ACHN (cell line): ENCODE measurements at places on chromosomes 12 and 14.

DNA sequence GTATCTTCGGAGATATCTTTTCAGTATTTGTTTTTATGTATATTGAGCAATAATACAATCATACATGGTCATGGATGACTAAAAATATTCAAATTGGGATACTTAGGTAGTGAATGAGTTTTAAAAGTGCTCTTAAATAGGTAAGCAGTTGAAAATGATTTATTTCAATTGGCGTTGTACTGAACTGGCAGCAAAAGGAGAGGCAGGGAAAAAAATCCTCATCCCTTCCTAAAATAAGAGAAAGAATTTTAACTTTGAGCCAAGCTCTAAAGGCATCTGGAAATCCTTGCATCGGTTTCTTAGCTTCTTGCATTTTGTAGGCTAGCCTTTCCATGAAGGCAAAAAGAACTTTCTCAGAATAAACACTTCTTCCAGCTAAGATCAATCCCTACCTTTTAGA, 125.2 kb downstream of the MGST1 start:
- DNase-seq: no peak

DNA sequence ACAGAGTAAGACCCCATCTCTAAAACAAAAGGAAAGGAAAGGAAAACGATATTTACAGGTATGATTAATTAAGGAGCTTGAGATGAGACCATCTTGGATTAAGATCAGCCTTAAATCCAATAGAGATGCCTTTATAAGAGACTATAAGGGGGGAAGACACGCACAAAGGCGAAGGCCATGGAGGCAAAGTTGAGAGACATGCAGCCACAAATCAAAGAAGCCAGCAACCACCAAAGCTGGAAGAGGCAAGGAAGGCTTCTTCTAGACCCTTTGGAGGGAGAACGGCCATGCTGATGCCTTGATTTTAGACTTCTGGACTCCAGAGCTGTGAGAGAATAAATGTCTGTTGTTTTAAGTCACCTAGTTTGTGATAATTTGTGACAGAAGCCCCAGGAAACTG, 39.6 kb upstream of the MED13L start:
- no peak for DNase-seq

DNA sequence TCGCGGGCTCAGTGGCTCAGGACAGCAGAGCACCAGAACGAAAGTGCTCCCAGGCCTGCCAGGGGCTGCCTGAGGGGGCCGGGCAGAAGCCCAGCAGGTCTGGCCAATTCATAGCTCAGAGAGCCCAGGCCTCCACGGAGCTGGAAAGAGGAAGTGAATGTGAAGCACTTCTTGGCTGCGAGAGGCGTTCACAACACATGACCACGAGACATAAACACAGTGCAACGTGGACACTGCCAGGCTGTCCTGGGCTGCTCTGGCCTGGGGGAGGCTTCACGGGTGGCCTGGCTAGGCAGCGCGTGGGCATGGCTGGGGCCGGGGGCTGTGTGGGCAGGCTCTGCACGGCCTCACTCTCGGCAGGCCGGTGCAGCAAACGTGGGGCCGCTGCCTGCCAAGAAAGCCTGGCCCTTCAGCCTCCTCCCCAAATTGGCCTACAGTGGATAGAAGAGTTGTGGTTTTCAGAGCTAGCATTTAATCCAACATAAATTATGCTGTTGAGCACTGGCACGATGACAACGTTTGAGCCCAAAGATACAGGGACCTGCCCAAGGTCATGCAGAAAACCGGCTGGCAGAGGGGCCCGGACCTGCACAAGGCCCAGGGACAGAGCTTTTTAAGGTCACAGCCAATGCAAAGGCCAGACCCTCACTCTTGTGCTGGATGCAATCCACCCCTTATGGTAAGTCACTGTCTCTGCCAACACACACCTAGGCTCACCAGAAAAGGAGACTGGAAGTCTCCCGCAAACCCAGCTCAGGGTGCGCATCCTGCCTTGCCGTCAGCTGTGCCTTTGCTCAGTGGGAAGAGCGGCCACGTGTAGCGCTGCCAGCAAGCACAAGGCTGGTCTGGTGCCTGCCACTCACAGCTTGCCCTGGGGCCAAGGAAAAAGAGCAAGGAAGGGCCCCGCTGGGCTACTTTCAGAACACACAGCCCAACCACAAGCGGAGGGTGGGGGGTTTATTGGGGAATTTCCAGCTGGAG, 8.6 kb downstream of the SLC25A29 start:
- no peak for DNase-seq

- no peak for DNase-seq
Observed at GRCh38 chr14:105299654-105300541, 903 bp downstream of the BRF1 start.

DNA sequence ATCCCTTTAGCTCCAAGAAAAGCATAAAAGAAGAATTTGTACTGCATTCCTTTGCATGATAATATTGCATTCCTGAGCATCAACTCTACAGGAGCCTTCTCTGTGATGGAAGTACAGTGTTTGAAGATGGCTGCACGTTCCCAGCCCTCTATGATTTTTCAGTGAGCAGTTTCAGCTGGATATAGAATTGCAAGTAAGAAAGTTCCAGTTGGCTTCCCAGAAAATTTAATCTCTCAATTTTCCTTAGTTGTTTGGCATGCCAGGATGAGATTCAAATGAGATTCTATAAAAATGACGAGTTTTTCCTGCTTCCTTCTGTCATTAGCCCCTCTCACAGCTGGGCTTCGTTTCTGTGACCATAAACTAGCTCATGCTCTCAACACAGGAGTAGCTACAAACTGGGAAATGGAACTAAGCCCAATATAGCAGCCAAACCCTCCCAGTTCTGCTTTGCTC, 109.9 kb downstream of the TTC8 start:
- DNase-seq: no peak

DNA sequence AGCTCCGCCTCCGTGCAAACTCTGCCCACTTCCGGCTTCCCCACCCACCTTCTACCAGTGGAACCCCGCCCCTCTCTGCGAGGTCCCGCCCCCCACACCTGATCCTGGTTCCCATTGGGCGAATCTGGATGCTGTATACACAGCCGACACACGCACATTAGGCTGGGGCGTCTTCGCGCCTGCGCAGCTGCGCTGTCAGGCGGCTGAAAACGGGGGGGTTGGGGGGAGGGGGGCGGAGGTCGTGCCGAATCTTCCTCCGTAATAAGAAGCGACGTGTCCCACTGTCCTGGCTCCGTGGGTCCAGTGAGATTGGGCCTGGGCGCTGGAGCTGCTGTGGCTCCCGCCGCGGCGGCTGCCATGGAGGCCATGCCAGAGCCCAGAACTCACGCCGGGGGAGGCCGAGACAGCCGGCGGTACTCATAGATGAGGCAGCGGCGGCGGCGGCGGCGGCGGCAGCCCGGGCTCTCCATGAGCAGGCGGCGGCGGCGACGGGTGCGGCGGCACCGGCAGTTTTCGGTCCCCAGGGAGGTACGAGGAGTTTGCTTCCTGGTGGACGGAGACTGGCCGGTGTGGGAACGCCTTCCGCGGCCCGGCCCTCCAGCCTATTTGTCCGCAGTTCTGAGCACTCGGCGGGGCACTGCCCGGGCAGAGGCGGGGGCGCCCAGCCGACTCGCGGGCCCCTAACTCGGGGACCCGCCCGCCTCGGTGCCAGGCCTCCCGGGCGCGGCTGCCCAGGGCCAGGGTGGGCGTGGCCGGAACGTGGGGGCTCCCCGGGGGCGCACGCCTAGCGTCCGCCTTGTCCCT, 64.5 kb downstream of the KLHL28 start:
- DNase-seq: peak; percentile 94

DNA sequence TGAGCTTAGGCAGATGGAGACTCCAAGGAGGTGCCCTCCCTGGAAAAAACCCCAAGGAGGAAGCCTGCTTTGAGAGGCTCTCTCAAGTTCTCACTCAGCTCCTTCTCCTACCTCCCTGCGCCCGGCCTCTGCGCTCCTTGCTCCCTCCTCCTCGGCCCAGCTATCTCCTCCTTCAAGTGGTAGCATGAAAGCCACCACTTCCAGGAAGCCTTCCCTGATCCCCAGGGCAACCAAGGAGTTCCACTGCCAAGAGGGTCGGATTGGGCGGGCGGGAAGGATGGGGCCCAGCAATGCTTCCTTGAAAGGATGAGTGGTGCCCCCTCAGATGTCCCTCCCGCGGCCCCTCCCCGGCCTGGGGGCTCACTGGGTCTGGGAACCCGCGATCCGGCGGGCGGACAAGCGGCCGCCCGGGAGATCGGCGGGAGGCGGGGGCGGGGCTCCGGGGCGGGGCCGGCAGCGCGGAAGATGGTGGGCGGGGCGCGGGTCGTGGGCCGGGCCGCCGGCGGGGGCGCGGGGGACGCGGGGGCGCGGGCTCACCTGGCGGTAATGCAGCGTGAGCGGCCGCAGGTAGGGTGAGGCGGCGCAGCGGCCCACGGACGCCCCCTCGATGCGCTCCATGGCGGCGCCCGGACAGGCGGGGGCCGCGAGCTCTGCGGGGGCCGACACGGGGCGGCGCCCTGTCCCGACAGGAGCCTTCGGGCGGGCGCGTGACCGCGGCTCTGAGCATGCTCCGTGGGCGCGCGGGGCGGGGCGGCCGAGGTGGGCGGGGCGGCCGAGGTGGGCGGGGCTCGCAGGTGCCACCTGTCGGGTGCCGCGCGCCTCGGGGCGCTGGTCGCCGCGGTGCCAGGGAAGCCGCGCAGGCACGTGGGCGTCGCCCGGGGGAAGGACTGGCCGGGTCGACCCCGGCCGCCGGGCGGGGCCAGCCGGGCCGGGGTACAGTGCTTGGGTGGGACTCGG, at the start of gene NUDT14:
TSS of gene NUDT14 (minus strand) at position 721 of the 957 bp plus-strand sequence. CDS start at position 618, 103 bp downstream.
- peak; percentile 63 for DNase-seq

DNA sequence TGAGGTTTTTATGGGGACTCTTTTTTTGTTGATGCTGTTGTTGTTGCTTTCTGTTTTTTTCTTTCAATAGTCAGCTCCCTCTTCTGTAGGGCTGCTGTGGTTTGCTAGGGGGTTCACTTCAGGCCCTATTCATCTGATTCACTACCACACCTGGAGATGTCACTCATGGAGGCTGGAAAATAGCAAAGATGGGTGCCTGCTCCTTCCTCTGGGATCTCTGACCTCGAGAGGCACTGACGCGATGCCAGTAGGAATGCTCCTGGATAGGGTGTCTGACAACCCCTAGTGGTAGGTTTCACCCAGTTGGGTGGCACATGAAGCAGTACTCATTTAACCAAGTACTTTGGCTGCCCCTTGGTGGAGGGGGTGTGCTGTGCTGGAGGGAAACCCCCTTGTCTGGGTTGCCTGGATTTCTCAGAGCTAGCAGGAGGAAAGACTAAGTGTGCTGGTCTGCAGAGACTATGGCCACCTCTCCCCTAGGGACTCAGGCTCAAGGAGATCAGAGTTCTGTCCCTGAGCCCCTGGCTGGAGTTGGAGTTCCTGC, 745.5 kb downstream of the TMTC2 start:
- DNase-seq: no peak

DNA sequence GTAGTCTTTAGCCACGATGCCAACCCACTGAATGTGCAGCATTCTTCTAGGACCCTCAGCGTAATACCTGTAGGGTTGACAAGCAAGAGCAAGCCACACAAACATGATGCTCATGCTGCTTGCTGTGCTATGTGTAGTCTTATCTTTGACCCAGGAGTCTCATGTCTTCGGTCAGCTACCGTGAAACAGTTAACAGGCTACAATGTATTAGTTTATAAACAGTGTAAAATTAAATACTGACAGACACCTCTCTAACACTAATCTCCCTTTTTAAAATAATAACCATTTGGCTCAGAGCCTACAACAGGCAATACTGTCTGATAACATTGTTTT, 1.9 kb downstream of the EAPP start:
- no peak for DNase-seq

GRCh38 chr12:67751381-67751928, 102.9 kb downstream of the DYRK2 start:
- DNase-seq: no peak

DNA sequence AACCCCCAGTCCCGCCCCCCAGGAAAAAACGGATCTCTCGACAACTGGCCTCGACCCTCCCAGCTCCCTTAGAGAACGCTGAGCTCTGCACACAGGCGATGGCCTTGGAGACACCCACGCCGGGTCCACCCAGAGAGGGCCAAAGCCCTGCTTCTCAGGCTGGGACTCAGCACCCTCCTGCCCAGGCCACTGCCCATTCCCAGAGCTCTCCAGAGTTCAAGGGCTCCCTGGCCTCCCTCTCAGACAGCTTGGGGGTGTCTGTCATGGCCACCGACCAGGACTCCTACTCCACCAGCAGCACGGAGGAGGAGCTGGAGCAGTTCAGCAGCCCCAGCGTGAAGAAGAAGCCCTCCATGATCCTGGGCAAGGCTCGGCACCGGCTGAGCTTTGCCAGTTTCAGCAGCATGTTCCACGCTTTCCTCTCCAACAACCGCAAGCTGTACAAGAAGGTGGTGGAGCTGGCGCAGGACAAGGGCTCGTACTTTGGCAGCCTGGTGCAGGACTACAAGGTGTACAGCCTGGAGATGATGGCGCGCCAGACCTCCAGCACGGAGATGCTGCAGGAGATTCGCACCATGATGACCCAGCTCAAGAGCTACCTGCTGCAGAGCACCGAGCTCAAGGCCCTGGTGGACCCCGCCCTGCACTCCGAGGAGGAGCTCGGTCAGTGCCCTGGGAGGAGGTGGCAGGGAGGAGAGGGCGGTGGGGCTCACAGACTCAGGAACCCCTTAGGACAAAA, 95.8 kb downstream of the LGMN start:
- DNase-seq: no peak

DNA sequence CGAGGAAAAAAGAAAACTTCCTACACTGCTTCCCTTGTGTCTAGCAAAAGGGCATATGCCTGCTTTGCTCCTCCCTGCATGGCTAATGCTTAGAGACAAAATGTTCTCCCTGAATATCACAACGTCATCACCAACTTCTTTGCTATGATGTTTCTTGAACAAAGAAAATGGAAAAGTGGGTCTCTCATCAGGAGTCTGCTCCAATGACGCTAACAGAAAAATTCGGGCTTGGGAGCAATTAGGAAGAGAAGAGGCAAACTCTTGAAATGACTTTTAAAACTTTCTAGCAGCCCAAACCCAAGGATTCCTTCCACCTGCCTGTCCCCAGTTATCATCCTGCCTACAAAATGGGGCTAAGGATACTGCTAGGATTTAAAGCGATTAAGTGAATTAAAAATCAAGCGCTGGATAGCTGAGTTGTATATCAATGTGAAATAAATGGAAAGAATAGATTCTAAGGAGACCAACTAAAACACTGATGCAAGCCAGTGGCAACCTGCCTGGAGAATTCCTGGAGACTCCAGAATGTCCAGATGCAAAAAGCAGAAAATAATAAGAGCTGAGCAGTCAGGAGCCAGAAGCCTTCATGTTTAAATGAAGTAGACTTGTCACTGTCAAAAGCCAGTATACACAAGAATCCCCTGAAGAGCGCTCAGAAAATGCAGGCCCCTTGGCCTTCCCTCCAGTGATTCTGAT, 183.8 kb downstream of the DPF3 start:
- no peak for DNase-seq

GRCh38 chr12:15880721-15881120, 1.5 kb upstream of the STRAP start:
- no peak for DNase-seq

DNA sequence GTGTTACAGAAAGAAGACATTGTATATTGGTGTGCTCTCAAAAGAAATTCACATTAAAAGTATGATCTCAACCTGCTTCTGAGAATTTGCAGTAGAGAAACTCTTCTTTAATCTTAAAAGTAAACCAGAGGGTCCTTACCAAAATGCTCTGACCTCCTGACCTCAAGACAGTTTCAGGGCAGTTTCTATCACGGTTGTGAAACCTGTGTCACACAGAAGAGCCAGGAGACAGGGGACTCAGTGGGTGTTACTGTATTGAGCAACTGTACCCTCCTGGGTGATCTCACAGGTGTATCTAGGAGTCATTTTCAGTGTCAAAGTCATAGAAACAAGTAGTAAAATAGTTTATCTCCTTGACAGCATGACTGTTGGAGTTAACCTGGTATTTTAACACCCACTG, 178.0 kb downstream of the GRIP1 start:
- DNase-seq: no peak
